ENCODE measurements at places on chromosomes 3 and 15.

DNA sequence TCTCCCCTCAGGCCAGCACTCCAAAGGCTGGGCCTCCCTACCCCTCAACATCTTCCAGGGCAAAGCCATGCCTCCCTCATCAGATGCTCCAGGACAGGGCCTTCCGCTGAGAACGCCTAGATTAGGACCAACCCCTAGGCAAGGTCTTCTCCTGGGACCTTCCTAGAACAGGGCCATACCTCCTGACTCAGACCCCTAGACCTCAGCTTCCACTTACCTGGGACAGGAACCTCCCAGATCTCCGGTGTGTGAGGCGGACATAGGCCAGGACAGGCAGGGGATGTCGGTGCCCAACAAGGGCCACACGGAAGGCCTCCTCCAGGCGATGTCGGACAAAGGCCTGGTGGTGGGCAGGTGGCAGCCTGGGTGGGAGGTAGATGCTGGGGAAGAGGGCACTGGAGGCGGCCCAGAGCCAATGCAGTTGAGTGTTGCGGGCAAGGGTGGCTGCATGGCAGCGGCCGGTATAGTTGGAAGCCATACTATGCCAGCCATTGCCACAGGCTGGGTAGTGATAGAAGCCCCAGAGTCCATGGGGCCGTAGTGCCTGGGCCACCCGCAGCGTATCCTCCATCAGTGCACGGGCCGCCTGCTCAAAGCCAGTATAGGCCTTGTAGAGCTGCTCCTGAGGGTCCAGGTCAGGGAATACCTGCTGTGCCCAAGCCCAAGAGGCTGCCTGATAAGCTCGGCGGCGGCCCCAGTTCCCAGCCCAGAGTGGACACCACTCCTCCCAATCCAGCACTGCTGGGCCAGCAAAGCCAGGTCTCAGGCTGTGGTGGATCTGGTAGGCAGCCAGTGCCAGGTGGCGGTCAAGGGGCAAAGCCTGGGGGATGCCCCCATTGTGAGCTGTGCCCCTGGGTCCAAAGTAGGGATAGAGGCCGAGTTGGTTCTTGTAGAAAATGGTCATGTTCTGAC lies 2.5 kb upstream of the IFRD2 start:
- no peak for DNase-seq

DNA sequence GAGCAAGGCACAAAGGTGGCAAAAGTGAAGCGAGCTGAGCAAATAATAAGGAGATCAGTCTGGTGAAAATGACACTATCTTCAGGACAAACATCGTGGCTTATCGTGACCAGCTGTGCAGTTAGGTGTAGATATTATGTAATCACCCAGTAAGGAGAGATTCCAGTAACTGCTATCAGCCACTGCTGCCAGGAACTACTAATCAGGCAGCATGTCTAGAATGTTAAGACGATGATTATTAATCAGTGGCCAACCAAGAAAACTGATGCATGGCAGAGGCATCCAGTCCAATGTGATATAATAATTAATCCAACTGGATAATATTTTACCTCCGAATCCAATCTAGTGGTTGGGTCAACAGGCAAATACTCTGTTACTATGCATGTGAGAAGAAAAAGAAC lies 252.7 kb upstream of the ZPLD1 start:
- no peak for DNase-seq

DNA sequence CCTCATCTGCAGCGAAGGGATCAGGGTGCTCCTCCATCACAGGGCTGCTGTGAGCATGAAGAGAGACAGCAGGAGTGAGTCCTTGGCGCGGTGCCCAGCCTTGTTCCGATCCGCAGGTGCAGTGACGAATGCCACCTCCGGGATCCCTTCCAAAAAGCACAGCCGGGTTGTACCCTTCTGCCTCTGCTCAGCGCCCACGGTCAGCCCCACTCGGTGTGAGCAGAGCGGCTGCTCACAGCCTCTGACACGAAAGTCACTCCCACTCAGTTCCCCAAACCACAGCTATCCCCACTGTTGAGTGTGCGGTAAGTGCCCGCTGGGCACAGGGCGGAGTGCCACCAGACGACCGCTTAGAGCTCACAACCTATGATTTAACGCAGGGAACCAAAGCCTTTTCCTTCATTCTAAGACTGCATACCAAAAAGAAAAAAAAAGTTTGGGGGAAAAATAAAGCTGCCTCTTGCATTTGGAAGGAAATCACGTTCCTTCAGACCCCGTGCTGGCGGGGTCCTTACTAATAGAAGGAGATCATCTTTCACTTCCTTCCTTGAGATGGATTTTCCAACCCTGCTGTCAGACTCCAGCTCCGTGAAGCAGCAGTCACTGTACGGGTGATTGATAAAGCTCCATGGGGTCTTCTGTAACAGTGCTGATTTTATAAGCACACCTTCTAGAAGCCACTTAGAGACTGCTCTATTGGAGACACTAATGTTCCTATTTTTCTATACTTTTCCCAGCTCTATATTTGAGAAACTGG lies 34.7 kb upstream of the TUBGCP5 start:
- DNase-seq, result peak; percentile 67

DNA sequence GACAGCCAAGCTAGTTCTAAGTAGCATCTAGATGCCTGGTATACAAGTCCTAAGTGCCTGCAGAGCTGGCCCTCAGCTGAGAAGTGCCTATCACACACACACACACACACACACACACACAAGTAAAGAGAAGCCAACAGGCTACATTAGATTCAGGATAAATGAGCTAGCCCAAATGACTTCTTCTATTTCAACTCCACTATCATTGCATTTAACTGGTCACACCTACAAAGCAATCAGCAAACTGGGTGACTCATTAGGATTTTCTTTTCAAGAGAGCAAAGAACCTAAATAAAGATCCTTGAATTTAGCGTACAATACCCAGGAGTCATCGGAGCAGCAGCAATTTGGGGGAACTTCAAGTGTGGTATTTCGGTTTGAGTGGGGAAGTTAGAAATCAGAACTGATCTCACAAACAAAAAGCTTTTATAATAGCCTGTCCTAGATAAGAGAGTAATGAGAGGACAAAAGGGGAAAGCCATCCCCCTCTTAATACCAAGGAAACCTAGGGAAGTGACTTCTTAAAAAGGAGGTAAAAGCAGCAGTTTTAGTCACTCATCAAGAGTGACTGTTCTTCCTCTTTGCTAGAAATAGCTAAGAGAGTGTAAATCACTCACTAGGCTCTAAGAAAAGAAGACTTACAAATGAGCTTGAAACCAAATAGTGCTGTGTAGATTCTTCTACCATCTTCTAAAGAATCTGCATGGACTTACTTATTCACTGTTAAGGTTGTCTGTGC lies 112.7 kb downstream of the TNIK start:
- no peak for DNase-seq

DNA sequence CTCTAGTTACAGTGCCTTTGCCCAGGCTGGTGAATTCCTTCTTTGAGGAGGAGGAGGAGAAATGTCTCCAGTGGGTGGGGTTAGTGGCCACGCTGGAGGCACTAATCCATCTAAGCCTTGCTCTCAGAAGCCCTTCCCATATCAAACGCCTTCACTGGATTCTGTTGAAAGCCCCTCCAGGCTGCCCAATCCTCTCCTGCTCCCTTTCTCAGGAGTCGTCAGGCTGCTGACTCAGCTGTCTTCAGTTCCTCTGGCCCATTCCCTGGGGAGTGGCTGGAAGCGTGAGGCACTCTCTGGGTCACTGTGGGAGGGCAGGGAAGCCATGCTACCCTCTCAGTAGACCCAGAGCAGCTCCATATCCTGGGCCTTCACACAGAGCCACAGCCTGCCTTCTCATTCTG lies 2.7 kb downstream of the AP2M1 start:
- no peak for DNase-seq

GRCh38 chr3:98483626-98484025 lies 13.9 kb upstream of the OR5K2 start:
- DNase-seq, result no peak

GRCh38 chr3:5729852-5730251 lies 542.3 kb downstream of the EDEM1 start:
- no peak for DNase-seq

DNA sequence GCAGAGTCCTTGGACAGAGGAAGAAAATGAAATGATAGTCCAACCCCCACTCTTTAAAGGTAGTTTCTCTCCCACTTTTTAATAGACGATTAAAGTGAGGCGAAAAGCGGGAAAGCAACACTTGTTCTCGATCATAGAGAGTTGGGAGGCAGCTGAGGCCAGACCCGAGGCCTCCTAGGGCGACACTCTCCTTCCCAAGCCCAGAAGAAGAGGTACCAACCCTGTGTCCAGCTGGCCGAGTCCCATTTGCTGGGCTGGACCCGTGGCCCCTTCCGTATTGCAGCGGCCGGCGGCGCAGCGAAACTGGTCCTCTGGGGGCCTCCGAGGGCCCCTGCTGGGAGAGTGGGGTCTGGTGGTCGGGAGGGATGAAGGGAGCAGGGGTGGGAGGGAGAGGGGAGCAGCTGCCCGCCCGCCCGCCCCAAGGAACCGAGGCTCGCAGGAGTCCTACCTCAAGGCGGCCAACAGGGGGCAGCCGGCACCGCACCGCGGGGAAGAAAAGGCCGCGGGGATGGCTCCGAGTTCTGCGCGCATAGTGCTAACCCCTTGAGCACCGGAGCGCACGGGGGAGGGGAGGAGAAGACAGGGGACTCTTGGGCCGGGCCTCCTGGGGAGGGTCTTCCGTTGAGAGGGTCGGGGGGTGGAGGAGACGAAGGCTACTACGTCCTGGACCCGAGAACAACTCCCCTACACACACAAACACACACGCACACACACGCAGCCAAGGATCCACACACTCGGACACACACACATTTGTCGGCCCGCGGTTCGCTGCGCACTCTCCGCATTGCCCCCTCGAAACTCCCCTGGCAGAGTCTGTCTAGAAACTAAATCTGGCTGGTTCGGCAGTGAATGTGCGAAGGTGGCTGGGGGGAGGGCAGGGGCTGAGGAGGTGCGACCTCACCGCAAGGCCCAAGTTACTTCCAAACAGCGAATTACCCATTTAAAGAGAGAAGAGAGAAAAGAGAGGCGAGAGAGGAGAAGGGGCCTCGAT lies 2.0 kb downstream of the WNT5A start:
- peak; percentile 31 for DNase-seq

DNA sequence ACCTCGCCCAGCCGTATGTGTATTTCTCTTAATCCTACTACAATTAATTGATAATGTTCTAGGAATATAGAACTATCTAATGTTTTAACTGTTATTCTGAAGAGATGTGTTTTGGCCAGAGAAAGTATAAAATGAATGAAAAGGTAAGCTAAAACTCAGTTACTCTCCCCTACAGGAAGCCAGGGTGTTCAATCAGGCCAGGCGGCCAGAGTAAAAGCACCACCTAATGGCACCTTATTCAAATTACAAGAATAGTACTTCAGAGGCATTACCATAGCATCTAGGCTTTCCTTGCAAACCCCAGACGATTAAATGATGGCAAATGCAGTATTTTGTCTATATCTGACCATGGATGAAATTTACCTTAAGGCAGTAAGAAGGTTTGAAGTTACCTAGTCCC lies 10.4 kb downstream of the SLC12A8 start:
- DNase-seq, result no peak

GRCh38 chr3:176075491-176075890 lies 1121.8 kb downstream of the TBL1XR1 start:
- no peak for DNase-seq

- no peak for DNase-seq
Measured at GRCh38 chr3:7700539-7700938, 801.1 kb upstream of the LMCD1 start.

DNA sequence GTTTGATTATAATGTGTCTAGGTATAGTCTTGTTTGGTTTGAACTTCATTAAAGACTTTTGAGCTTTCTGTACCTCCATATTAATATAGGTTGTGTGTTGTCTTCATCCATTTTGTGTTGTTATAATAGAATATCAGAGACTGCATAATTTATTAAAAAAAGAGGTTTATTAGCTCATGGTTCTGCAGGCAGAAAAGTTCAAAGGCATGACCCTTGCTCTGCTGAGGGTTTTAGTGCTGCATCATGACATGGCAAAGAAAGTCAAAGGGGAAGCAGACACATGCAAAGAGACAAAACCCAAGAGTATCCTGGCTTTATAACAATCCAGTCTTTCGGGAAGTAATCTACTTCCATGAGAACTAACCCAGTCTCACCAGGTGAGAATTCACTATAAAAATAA lies 358.2 kb downstream of the EDEM1 start:
- DNase-seq, result no peak

GRCh38 chr3:139473155-139473771 lies 3.1 kb downstream of the RBP2 start:
- no peak for DNase-seq

- no peak for DNase-seq
Measured at GRCh38 chr3:112351823-112352222, 18.9 kb downstream of the CD200 start.

DNA sequence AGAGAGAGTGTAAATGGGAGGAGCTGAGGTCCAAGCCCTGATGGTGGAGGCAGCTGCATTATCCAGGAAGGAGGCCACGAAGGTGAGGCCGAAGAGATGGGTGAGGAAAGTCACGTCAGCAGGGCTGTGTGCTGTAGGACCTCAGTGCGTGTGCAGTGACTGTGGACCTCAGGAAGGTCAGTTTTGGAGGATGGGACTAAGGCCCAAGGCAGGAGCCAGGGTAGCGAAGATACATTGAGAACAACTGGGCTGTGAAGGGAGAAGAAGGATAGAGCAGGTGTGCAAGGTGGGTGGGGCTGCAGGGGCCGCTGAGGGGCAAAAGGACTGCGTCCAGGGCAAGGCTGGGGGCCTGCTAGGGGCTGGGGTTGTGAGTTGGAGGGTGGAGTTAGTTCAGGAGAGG lies 4.9 kb downstream of the KLHL40 start:
- DNase-seq, result no peak

GRCh38 chr3:115040673-115041286 lies 106.3 kb downstream of the ZBTB20 start:
- peak; percentile 18 for DNase-seq

DNA sequence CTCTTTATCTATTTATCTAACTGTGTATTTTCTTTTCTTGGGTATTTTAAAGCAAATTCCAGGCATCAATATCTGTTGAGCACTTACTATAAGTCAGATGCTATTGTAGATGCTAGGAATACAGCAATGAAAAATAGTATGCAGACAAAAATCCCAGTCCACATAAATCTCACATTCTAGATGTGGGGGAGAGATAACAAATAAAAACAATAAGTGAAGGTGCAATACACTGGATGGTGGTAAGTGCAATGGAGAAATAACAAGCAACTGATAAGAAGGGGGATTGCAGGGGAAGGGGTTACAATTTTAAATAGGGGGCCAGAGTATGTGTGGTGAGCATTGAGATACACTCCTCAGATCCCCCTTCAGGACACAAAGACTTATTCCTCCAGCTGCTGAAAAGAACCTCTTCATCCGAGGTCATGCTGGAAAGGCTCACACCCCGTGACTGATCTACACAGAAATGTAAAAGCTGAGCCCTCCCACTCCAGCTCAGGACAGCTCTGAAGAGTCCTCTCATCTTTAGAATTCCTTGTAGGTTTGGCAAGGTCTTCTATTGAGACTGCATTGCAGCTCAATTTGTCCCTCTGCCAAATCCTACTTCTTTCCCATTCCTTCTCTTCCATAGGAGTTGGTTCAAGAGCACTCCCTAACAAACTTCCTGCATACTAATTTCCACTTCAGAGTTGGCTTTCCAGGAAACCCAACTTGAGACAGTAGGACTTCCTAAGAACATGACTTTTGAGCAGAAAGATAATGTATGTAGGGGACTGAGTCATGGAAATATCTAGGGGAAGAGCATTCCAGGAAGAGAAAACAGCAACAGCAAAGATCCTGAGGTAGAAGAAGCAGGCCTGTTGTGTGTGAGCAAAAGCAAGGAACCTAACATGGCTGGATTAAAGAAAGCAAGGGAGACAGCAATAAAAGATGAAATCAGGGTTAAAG lies 8.1 kb upstream of the SCG3 start:
- DNase-seq, result no peak

- no peak for DNase-seq
Measured at GRCh38 chr3:124787476-124788195, 57.4 kb downstream of the UMPS start.
